ENCODE measurements at places on chromosomes 1 and 21.

- DNase-seq: no peak
Measured at GRCh38 chr1:53642215-53642555, 96.8 kb downstream of the GLIS1 start.

GRCh38 chr1:33001282-33001681 lies 35.4 kb downstream of the AK2 start:
- no peak for DNase-seq

- no peak for DNase-seq
Measured at GRCh38 chr1:37089750-37090149, 55.4 kb upstream of the GRIK3 start.

DNA sequence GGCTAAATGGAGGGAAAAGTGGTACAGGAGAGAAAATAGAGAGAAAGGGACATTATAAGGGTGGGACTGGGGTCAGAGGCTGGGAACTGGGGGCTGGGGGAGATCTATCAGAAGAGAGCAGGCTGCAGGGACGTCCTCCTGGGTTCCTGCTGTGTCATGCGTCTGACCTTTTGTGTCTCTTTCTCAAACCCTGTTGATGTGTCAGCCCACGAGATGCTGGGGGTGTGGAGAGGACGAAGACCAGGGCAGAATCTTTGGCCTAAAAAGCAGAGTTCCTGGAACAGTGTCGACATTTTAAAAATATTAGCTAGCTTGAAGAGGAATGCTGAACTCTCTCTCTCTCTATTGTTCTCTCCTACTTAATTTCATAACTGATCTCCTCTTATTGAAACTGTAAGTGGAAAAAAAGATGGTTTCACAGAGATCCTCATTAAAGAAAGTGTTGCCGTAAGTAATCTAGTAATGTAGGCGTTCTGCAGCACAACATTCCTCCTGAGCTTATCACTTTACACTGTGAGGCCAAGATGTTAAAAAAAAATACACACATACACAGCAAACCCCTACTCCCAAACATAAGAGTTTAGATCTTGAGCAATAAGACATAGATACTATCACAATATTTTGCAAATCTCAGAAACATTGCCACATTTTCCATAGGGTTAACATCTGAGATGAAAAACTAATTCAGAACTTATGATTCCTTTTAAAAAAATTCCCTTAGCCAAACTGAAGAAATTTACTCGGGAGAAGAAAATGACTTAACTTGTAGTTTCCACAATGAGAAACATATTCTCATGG lies 52.6 kb downstream of the RUNX1 start:
- DNase-seq: no peak

DNA sequence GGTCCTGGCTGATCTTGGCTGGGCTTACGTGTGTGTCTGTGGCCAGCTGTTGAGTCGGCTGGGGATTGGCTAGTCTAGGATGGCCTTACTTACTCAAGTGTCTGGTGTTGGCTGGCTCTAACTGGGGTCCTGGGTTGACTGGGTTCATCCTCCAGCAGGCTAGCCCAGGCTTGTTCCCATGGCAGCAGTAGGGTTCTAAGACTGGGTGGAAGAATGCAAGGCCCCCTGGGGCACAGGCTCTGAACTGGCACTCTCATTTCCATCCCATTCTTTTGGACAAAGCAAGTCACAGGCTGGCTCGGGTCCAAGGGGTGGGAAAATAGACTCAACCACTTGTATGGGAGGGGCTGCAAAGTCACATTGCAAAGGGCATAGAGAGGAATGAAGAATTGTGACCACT lies 7.9 kb upstream of the OPRD1 start:
- no peak for DNase-seq

DNA sequence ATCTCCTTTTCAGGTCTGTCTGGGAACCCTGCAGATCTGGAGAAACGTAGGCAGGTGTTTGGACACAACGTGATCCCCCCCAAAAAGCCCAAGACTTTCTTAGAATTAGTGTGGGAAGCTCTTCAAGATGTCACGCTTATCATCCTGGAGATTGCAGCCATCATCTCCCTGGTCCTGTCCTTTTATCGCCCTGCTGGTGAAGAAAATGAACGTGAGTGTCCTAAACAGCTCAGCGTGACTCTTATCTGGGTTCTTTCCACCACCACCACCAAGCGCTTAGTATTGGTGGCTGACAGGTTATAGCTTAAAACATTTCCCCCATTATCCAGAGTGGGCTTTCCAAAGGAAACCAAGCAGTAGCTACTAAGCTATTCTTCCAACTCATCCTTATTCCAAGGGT lies 66.8 kb upstream of the LAX1 start:
- no peak for DNase-seq

- DNase-seq: no peak
Measured at GRCh38 chr1:41517062-41517438, 32.6 kb upstream of the EDN2 start.

- DNase-seq: no peak
Measured at GRCh38 chr1:85363092-85363491, 86.7 kb upstream of the BCL10 start.

DNA sequence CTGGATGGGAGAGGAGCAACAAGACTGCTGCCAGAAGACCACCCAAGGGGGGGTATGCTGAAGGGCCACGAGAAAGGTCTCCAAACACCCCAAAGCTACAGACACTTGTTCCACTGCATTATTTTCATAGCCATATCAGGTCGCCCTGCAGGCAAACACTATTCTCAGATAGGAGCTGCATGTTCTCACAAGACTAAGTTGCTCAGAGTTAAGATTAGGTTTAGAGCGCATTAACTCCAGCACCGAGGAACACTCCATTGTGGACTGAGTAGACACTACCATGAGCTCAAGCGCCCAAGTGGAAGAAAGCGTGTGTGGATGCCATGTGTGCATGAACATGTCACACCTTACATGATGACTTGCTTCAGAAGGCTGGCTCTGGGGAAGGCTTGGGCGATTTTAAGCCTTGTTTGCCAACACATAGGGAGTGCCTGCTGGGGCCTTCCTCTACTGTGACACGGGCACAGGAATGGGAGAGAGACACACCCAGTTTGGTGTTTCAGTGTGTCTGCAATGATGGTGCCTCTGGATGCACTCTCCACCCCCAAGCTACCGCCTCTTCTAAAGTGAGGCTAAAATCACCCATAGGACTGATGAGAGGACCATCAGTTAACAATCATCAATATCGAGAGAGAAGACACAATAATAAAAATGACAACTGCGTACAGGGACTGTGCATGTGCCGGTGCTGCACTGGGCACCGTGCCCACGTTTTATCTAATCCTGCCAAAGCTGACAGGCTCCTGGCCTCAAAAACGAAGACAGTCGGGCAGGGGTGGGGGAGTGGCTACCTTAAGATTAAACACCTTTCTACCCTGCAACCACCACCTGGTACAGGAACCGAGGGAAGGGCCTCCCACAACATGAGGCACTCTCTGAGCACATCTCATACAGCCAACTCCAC lies 34.9 kb downstream of the SSBP3 start:
- no peak for DNase-seq

GRCh38 chr1:231232870-231233734 lies 7.9 kb upstream of the GNPAT start:
- no peak for DNase-seq

- no peak for DNase-seq
Measured at GRCh38 chr1:190102757-190103326, 374.8 kb downstream of the BRINP3 start.

DNA sequence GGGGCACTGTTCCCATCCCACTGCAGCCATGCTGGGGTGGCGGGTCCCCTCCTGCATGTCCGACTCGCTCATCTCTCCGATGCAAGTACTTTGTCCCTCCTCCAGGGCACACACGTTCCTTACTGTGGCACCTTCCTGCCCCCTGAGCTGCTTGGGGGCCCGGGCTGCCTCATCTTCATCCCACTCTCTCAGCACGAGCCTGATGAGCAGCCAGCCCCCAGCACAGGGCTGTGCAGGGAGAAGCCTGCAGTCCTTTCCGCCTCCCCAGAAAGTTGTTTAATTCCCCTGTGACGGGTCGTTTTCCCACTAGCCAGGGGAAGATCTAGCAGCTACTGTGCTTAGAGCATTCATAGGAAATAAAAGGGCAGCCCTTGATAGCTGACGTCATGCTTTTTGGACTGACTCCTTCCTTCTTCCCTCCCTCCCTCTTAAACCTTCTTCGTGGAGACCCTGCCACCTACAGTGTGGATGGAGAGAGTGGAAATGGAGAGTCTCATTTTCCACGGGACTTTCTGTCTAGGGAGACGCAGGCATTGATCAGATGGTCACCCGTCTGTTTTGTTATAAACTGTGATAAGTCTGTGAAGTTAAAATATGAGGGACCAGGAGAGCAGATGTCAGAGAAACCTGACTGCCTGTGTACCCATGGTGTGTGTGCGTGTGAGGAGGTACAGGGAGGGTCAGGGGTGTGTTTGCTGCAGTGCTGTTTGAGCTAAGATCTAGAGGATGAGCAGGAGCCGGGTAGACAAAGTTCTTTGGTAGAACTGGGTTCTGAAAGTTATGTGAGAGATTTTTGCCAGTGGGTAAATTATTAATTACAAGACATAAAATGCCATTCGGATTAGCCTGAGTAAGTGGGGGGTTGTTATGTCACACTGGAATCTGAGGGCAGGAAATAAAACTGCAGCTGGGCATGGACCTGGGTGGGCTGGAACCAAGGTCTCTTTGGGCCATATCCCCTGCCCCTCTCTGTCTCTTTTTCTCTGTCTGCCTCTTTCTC lies 34.3 kb downstream of the GPR137B start:
- no peak for DNase-seq

GRCh38 chr1:26126321-26127084 lies 14.9 kb downstream of the PDIK1L start:
- peak; percentile 57 for DNase-seq

GRCh38 chr1:35929730-35930592 lies 944 bp upstream of the AGO3 start:
- DNase-seq: no peak

DNA sequence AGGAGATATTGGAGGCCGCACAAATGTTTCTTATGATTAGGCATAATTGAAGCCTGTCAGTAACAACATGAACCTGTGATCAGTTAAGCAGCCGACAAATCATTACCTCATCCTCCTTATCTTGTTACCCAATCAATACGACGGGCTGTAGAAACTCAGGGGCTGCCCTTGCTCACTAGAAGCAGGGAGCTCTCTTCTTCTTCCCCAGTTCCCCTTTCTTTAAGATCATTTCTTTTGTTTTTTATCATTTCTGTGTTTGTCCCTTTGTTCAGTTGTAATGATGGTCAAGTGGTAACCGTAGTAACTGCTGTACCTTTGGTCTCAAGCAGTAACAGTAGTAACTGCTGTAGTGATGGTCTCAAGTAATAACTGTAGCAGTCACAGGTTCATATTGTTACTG lies 13.8 kb upstream of the FCGR2A start:
- no peak for DNase-seq

GRCh38 chr1:202200112-202200548 lies 6.5 kb downstream of the LGR6 start:
- DNase-seq: no peak

DNA sequence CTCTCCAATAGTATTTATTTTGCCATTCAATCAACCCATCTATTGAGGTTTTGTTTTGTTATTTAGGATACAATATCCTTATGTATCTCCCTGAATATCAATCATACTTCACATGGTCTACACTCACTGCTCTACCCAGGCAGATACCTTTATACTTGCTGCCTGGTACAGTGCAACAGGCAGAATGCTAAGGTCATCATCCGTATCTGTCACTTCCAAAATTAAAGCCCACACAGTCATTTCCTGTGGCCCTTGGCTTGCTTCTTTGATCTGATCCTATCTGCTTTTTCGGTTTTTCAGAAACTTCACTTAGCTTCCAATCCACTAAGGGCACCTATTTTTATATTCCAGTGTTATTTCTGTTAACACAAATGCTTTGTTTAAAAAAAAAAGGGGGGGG lies 22.3 kb upstream of the ZZZ3 start:
- no peak for DNase-seq

GRCh38 chr21:15732290-15732995 lies 2.7 kb downstream of the USP25 start:
- DNase-seq: peak; percentile 60

DNA sequence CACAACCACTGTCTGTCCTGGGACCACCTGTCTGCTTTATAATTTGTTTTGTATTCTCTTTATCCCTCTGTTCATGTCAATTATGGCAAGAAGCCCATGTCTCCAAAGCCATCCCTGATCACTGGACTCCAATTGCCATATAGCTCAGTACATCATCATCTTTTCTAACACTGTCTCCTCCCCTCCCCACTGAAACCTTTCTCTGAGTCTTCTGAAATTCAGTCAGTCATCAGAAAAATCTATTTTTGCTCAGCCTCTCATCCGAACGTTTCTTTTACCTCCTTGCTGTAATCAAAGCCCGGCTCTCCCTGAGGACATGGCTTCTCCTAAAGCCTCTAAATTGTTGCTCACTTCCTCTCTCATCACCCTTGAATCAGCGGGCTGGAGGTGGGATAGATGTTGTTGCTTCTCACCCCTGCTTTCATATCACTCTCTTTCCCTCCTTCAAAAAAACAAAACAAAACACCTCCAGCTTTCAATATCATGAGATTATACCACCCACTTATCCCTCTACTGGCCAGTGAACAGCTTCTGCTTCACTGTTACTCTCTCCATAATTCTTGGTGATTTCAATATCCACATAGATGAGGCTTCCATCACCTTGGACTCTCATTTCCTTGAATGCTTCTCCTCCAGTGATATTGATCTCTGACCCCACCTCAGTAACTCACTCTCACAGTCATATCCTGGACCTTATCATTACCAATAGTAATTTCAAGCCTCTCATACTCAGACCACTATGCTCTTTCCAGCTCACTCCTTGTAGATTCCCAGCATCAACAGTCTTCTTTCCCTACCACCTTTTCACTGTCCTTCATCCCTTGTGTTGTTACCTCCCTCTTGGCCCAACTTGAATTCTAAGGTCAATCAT lies 27.8 kb downstream of the RAB3B start:
- no peak for DNase-seq

GRCh38 chr1:81578867-81579266 lies 221.9 kb upstream of the ADGRL2 start:
- no peak for DNase-seq

DNA sequence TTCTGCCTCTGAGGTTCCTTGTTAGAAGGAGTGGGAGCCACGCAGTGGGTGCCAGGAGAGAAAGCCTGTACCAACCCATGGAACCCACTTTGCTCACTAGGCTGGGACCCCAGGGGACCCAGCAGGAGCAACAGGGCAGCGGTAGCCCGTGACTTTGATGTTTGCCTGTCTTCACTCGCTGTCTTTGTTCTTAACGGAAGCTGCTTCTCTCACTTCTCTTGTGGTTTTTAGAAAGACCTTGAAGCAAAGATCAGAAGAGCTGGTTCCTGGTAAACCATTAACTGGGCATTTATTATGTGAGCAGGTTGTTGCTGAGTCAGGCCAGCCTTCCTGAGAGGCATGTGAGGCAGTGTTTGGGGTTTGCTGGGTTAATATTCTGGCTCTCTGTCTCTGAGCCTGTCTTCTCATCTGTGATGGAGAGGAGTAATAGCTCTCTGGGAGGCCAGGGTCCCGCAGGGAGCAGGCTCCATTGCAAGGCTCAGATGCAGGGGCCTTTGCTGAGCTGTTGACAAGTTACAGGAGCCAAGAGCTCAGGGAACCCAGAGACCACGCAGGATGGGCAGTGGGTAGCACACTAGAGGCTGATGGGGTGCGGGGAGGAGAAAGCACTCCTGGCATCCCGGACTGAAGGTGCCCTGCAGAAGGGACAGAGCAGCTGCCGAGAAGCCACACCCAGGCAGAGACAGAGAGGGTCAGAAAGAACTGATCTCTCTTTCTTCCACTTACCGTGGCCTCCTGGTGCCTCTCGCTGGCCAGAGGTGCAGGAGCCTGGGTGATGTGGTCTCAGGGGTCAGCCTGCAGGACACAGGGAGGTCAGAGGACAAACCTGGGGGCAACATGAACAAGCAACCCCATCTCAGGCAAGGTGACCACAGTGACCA lies 367.5 kb upstream of the C1orf174 start:
- DNase-seq: no peak
